Right ventricle myocardium inferior (tissue), 1 donor: ENCODE measurements at places on chromosomes 11 and 22.

GRCh38 chr22:24845041-24845898, 39.3 kb downstream of the SGSM1 start:
- DNase-seq = no peak

DNA sequence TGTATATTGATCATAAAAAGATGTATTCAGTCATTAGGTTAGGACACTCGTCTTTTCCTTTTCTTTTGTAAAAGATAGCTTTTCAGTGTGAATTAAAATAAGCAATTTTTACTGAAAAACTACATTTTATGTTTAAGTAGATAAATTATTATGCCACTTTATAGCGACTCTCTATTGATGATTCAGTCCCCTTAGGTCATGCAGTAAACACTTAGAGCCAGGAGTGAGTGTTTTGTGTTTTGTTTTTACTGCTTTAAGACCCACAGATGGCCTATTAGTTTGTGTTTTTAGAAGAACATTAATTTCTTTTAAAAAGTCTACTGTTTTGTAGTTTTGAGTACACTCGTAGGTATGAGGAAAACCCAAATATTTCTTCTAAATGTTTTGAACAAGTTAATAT, 86.6 kb downstream of the YAP1 start:
- no peak for DNase-seq

GRCh38 chr11:115974703-115975102, 470.5 kb upstream of the CADM1 start:
- no peak for DNase-seq

- DNase-seq = no peak
These were observed 107.3 kb downstream of the FCHSD2 start for GRCh38 chr11:73034777-73035176.

DNA sequence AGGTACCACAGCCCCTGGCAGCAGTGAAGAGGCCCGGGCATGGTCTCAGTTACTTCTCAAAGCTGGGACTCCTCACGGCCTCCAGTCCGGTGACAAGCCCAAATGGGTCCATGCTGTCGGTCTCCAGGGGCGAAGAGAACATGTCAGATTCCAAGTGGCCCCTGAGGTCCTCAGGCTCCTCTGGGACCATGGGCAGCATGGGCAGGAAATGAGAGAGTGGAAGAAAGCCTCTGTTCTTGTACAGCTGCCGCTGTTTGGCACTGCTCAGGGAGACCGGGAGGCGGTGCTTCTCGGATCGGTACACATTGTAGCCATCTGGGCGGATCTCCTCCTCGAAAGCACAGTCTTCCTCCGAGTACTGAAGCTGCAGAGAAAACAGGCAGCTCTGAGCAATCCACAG, 4.6 kb downstream of the FGF19 start:
- DNase-seq = no peak

- DNase-seq = no peak
These were observed 32.6 kb downstream of the MYO18B start for GRCh38 chr22:25774575-25775026.

DNA sequence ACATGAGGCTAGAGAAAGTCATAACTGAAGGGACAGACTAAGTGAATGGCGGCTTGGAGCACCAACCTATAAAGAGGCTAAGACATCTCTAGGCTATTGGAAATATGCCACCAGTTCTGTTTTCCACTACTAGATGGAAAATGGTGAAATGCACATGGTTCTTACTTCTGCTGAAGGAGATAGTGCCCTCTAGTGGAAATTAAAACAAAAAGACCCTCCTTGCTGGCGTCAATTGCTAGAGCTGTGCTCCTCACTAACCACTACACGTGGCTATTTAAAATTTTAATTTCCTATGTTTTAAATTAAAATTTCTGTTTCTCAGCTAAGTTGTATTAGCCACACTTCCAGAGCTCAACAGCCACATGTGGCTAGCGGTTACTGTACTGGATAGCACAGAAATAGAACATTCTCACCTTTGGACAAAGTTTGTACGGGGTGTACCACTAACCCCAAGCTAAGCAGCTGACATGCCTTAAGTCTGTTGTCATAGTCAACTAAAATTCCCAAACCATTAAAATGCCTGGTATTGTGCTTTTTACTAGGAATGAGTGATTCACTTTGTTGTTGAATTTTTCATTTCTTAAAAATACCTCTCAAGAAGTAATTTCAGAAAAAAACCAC, 34.1 kb upstream of the CALCA start:
- no peak for DNase-seq

GRCh38 chr11:6328321-6328720, 8.0 kb upstream of the CAVIN3 start:
- no peak for DNase-seq

DNA sequence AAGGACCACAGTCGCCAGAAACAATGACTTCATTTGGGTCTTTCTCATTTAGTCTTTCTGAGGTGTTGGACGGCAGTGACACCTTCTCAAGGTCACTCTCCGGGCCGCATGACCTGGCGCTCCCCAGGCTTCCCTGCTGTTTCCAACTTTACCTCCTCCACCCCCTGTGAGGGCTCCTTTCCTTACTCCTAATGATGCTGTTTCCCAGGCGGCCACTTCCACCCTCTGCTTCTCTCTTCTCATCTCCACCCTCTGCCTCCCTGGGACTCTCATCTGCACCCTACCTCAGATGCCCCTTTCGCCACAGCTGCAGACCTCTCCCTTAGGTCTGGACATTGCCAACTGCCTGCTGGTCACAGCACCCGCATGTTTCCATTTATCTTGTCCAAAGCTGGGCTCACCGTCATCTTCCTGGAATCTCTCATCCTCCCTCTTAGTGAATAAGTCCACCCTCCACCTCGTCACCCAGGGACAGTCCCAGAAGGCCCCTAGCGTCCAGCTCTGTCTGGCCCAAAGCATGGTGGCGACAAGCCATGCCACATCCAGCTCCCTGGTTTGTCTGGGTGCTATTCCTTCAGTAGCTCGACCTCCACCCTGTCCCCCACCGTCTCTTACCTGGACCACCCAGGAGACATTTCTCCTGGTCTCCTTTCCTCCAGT, 113.8 kb downstream of the BUD13 start:
- no peak for DNase-seq

GRCh38 chr11:125284245-125284850, 119.8 kb downstream of the PKNOX2 start:
- DNase-seq = no peak

DNA sequence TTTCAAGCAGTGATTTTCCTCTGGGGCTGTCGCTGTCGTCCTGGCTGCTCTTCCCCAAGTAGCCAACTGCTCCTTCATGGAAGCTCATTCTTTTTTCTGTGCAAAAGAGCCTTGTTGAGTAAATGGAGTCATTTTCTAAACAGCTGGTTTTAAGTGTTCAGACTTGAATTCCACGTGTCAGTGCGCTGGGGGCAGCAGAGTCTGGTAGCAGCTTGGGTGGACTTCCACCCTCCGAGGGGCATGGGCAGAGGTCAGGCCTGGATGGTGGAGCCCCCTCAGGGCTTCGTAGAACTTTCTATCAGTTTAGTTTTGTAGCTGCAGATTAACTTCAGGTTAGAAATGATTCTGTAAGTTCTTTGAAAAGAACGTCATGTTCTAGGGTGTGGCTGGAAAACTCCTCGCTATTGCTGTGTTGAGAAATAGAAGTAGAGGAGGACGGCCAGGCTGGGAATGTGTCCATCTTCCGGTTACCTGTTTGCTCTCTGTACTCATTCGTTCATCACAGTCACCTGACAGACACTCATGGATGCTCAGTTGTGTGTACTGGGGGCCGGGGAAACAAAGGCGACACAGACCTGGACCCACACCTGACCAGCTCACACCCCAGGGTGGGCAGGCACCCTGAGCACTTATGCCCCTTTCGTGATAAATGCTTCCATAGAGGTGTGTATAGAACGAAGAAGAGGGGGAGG, 270.7 kb downstream of the TBC1D22A start:
- DNase-seq = peak; percentile 7

DNA sequence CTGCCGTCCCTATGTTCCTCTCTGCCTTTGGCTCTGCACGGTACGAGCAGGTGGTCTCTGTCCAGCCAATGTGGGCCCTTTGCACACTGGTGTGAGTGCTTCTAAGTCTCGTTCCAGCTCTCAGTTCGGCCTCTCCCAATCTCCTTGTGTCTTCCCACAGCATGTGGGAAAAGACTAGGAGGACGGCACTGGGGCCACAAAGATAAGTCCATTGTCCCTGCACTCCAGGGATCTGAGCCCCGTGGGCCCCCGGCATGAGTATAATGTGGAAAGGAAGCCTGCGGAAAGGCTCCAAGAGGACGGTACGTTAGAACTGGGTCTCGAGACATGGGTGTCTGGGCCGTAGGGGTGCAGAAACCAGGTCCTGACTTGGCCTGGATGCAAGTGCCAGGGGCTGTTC, 16.4 kb downstream of the MYEOV start:
- no peak for DNase-seq

DNA sequence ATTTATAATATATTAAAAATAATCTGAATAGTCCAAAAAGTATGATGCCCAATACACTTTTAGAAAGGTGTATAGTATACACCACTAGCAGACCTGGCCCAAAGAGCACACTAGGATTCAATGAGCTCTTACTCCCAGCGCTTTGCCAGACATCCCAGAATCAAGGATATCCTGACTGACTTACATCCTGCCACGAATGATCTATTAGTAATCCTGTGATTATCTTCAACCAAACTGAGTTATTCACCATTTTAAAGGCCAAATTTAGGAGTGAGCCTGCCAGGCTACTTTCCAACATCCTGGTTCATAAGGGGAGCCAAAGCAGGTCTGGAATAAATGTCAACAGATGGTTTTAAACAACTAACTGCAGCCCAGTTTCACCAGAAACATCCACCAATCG, 60.8 kb upstream of the FAM181B start:
- no peak for DNase-seq

DNA sequence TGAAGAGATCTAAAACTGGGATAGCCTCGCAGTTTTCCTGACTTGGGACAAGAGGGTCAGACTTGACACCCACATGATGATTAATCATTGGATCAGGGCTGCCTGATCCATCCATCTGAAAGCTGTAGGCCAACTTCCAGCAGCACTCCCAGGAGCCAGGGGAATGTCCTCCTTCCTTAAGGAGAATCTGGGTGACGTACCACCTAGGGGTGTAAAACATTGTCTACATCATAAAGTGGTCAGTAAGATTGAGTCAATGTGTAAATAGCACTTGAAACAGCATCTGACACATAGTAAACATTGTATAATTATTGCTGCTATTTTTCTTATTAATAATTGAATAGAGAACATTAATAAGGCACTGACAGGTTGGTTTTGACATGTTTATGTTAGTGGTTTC, 392.8 kb downstream of the JRKL start:
- no peak for DNase-seq

GRCh38 chr22:33381531-33382406, 323.6 kb upstream of the SYN3 start:
- no peak for DNase-seq

- no peak for DNase-seq
These were observed 82.5 kb downstream of the ZBTB16 start for GRCh38 chr11:114141863-114142580.

GRCh38 chr11:75591371-75591770, 29.3 kb downstream of the SERPINH1 start:
- DNase-seq = no peak

DNA sequence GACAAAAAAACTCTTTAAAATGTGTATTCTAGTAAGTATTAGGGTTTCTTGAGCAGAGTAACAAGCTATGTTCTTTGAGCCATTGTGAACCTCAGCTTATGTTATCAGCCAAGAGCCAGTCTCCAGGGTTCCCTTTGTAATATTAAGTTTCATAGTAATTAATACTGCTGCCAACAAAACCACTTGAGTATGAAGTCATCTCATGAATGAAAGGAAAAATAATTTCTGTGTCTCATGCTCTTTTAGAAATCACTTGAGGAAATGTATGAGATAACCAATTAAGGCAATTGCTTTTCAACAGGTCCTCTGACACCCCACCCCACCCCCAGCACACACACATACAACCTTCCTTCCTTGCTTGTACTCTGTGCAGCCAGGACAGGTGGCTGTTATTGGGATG, 59.9 kb downstream of the BBOX1 start:
- DNase-seq = no peak

DNA sequence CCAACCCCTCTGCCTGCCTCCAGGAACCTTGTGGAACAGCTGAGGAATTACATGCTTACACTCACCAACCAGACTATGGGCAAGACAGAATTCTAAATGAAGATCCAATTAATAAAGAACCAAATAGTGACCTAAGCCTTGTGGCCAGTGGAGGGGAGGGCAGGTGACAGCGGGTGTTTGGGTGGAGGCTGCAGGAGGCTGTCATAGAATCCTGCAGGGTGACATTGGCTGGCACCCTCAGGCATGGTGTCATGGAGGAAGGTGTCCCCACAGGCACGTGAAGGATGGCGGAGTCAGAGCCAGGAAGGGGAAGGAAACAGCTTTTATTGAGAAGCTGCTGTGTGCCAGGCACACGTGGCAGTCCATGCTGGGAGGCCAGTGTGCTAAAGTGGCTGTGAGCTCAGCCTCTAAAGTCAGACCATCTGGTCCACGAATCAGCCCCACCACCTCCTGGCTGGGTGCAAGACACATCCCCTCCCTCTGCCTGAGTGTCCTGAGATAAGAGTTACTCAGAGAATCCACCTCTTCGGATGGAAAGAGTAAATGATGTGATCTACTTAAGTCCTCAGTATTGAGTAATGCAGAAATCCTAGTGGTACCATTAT, 8.7 kb downstream of the MYO18B start:
- no peak for DNase-seq

GRCh38 chr11:10454878-10455631, at the start of gene AMPD3:
TSS of gene AMPD3 (plus strand) at chr11:10455264. CDS start at chr11:10461520, 6,256 bp downstream.
- no peak for DNase-seq

GRCh38 chr22:20273758-20274181, 5.7 kb upstream of the RTN4R start:
- no peak for DNase-seq

GRCh38 chr11:36292311-36292722, 3.1 kb upstream of the COMMD9 start:
- no peak for DNase-seq

DNA sequence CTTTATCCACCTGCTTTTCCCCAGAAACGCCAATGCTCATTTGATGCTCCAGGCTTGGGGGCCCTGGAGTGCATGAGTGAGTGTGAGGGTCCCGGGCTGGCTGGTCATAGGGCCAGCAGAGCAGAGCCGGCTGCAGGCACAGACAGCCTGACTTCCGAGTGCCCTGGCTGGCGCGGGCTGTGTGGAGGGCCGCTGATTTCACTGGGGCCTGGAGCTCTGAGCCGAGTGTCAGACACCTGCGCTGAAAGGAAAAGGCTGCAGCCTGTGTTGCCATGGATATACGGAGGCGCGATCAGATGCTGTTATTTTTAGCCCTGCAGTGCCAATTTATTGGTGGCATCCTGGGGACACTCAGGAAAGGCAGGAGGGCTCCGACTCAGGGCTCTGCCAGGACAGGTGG, 87.6 kb downstream of the ST3GAL4 start:
- no peak for DNase-seq

DNA sequence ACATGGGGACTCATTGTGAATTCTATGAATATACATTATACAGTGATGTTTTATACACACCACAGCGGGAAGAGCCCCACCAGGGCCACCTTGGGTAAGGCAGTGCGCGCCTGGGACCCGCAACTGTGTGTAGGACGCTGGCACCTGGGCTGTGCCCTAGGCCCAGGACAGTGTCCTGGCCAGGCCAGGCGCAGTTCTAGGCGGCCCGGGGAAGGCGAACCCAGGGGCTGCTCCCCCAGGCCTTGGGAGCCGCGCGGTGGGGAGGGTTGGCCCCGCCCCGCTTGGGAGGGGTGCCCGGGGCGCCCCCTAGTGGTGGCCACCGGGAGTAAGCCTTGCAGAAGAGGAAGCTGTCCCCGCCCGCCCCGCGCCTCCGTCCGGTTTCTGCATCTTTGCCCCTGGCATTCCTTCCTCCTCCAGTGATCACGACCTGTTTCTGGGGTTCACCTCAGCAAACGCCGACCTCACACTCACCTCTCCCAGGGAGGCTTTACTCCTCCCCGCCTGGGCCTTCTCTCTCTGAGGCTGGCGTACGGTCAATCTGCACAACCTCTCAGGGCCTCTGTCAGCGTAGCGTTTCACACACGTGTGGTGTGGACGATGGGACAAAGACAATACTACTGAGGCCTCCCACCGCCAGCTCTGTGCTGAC, 9.5 kb upstream of the EHD1 start:
- peak; percentile 95 for DNase-seq
